WERI-Rb-1 (cell line): ENCODE measurements at places on chromosomes 7 and 10.

- no peak for DNase-seq
These were observed 23.3 kb downstream of the FZD1 start for GRCh38 chr7:91287371-91288084.

- DNase-seq = no peak
These were observed 65.8 kb downstream of the CDK13 start for GRCh38 chr7:40015790-40016296.

- DNase-seq = no peak
These were observed 59.2 kb downstream of the SLC16A12 start for GRCh38 chr10:89476150-89476549.

GRCh38 chr7:137934941-137935883, 66.7 kb downstream of the CREB3L2 start:
- DNase-seq = no peak
